Kidney epithelial cell (primary cell): ENCODE measurements at places on chromosomes 1 and 21.

DNA sequence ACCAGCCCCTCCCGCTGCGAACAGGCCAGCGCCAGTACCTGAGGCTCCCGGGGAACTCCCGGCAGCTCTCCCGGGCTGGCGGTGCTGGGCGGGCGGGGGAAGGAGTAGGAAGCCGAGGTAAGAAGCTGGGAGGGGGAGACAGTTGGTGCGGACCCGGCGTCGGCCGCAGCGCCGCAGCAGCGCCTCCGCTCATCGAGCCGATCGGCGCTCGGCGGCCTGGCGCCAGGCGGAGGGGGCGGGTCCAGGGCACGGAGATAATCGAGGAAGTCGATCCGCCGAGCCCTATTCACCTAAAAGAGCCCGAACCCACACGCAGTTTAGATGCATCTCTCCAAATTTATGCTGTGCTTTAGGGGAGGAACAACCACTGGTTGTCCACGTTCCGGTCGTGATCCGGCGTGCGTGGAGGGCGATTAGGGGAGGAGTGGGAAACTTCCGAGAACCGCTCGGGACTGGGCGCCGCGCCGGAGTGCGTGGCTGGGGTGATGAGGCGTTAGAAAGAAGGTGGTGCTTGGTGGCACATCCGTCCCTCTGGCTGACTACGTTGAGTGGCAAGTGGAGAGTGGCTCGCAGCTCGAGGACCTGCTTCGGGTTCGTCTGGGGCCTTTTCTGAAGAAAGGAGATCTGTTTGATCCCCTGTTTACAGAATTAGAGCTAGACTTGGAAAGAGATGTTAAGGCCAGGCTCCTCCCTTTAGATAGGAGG is at the start of gene VAMP4:
TSS of gene VAMP4 (minus strand) at position 194 of the 705 bp plus-strand sequence. CDS start 3,651 bp downstream, outside the sequence.
- DNase-seq: no peak

DNA sequence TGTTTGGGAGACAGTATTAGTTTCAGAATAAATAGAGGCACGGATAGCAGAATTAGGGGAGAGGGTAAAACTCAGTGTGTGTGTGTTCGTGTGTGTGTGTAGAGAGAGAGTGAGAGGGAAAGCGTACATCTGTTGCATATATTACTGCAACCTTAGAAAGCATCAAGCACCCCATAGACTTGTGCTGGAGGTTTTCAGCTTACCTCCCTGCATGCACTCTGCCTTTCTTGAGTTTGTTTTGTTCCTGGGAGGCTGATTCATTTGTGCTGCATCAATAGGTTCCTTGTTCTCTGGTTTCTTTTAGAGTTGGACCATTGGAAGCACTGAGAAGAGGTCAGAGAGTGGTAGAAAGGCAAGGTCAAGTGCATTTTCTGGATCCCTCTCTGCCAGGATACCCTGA is 104.4 kb upstream of the KCNK1 start:
- no peak for DNase-seq

DNA sequence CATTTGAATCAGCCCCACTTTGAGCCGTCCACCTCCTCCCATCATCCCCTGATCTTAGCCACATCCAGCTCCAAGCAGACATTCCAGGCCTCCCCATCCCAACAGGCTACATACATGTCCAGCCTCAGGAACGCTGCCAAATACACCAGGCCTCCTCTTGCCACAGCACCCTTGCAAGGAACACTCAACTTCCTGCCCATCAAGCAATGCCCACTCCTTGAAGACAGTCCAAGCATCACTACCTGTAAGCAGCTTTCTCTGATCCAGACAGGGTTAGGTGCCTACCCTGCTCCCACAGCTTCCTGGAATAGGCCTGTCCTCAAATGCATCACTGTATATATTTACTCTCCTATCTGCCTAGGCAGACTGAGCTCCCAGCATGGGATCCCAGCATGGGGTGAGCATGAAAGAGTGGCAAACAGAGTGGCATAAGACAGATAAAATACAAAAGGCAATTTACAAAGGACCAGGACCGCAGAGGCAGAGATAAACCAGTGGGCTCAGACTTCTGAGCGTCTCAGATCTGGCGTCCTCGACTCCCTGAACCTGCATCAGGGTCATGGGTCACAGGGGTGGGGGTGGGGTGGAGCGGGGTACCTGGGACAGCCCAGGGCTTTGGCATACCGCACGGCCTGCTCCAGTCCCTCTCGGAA is 816 bp downstream of the HYI start:
- DNase-seq: no peak

GRCh38 chr1:152796421-152796820 is at the start of gene LCE1D:
LCE1D (plus strand) TSS chr1:152796721; CDS start chr1:152797795, 1,074 bp downstream.
- DNase-seq: no peak

GRCh38 chr1:26127235-26128163 is 15.9 kb downstream of the PDIK1L start:
- DNase-seq: no peak

GRCh38 chr1:52294580-52294979 is 71.4 kb downstream of the CC2D1B start:
- no peak for DNase-seq

- no peak for DNase-seq
Observed at GRCh38 chr21:38075833-38076587, 159.8 kb upstream of the KCNJ6 start.

- no peak for DNase-seq
Observed at GRCh38 chr1:43321331-43321891, 16.2 kb upstream of the MPL start.

DNA sequence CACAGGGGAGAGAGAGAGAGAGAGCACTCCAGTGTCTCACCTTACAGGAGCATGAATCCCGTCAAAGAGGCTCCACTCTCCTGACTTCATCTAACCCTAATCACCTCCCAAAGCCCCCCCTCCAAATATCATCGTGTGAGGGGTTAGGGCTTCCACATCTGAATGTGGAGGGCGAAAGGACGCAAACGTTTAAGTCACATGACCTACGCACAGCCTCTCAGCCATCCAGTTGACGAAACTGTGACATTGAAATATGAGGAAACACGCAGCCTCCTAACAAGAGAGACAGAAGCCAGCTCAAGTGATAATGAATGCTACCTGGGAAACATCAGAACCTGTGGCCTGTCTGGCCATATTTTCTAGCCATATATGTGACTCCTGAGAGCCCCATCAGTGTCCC is 63.7 kb downstream of the MATN1 start:
- no peak for DNase-seq
